ENCODE measurements at places on chromosomes 3 and 15.

GRCh38 chr3:150729682-150730360 lies 26.1 kb upstream of the ERICH6 start:
- DNase-seq, result no peak

DNA sequence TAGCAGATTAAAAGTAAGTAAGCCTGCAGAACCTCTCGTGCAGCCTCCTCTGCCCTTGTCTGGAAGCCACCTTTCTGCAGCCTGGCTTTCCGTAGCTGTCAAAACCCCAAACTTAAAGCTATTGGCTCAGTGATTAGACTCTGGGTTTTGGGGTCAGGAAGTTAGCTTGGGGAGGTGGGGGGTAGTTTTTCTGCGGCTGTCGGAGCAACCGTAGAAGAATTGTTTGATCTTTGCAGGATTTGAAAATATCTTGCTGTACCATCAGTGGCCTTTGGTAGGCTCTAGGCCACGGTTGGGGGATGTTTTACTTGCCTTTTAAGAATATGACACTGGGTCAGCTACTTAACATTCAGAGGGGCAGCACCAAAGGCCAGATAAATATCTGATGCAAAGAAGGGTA lies 88.4 kb upstream of the RASGRP1 start:
- DNase-seq, result no peak

DNA sequence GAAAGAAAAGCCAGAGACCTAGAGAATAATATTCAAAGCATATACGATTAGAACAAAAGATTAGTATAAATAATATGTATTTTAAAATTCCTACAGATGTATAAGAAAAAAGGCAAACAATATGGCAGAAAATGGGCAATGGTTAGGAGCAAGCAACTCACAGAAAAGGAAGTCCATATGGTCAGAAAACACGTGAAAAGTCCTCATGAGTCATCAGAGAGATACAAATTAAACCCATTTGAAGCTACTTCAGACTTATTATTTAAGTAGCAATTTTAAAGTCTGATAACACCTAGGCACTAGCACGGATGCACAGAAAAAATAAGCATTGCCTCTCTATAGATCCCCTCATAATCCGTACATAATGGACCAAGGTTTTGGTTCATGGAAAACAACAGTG lies 25.6 kb downstream of the SLC7A14 start:
- DNase-seq, result no peak

GRCh38 chr3:20344400-20344959 lies 158.5 kb upstream of the SGO1 start:
- no peak for DNase-seq

DNA sequence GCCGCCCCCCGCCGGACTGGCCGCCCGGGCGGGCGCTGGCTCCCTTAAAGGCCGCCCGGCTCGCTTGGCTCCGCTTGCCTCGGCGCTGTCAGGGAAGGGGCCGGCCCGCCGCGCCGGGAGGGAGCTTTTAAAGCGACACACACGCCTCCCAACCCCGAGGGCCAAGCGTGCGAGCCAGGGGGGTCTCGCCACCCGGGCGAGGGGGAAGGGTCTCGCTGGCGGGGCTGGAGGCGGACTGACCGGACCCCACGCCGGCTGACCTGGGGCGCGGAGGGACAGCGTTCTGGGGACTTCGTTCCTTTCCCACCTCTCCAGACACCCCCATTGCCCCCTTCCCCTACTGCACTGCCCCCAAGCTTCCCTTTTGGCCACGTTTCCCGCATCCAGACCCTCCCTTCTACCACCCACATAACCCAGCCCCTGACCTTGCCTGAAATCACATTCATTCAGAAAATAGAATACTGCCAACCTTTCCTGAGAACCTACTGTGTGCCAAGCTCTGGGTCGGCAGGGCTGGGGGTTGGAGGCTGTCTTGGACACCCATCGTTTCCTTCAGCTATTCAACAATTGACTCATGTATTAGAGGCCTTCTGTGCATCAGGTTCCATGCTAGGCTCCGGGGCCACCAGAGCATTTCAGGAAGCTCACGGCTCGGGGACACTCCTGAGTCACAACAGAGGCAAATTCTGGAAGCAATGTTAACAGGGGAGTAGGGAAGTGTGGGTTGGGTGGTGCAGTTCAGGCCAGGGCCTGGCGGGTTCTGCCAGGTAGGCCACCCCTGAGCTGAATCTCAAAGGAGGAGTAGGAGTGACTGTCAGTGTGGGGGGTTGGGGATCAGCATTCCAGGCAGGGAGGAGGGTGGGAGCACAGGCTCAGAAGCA lies at the start of gene INSYN1:
TSS of gene INSYN1 (minus strand) at position 102 of the 881 bp plus-strand sequence. CDS start 2,221 bp downstream, outside the sequence.
- no peak for DNase-seq

DNA sequence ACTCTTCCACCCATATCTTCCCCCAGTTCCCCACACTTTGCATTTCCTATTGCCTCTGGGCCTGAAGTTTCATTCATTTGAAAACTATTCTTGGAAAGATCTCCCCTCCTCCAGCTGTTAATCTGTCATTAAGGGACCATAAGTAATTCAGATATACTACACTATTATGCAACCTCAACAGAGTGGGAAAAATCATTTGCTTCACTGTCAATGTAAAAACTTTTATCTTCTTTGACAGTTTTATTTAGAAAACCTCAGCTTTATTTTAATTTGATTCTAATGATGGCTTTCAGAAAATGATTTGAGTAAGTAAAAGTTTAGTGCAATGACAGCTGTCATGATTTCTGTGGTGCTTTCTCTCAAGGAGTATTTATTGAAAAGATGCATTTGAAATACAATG lies 435.3 kb upstream of the KCNMB2 start:
- DNase-seq, result no peak

- DNase-seq, result no peak
Observed at GRCh38 chr3:58122936-58123700, 87.7 kb downstream of the DNASE1L3 start.

- DNase-seq, result no peak
Observed at GRCh38 chr15:66236806-66237375, 16.7 kb downstream of the MEGF11 start.

DNA sequence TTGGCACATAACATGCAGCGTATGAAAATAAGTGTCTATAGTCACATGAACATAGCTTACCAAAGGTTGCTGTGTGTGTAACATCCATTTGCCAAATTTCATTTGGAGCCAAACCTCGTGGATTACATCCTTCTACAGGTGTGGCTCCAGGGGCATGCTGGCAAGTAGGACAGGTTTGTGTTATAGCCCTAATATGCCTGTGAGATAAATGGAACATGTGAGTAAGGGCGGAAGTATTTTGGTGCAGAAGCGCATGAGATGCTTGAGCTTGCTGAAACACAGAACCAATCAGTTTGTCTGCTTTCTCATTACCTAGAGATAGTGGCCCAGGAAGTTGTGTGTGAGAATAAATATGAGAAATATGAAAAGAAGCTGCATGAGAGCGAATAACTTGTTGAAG lies 21.8 kb upstream of the XCR1 start:
- no peak for DNase-seq

GRCh38 chr3:118978393-118978758 lies 56.3 kb downstream of the IGSF11 start:
- no peak for DNase-seq

GRCh38 chr3:67327582-67327981 lies 326.8 kb downstream of the SUCLG2 start:
- DNase-seq, result no peak

DNA sequence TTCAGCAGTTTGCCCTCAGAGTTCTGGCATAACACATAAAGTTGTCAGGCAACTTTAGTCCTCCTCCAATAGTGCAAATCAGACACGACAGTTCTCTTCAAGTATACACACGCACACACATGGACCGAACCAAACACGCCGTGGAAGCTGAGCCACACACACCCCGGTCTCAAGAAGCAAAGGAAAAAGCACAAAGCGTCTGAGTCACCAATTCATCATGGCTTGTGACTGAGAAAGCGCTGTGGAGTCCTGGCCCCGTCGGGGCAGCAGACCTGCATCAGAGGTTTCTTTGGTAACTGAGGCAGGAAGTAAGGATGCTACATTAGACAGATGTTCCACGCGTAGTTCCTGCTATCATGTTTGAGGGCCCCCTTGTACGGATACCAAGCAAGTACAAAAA lies 85.7 kb downstream of the VGLL4 start:
- DNase-seq, result peak; percentile 8

DNA sequence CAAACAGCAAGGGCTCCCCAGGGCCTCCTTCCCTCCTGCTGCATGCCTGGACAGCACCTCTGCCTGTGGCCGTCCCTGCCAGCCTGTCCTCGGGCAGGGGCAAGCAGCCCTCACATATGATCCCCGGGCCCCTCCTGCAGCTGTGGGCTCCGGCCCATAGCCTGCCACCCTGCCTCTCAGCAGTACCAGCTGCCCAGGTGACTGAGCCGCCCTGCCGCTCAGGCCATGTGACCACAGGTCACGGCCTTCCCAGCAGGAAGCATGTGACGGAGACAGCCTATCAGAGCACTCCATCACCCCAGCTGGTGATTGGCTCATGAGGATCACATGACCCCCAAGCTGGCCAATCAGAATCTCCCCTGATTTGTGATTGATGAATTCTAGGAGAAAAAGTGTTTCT lies 23.9 kb downstream of the ALDH1L1 start:
- DNase-seq, result no peak

DNA sequence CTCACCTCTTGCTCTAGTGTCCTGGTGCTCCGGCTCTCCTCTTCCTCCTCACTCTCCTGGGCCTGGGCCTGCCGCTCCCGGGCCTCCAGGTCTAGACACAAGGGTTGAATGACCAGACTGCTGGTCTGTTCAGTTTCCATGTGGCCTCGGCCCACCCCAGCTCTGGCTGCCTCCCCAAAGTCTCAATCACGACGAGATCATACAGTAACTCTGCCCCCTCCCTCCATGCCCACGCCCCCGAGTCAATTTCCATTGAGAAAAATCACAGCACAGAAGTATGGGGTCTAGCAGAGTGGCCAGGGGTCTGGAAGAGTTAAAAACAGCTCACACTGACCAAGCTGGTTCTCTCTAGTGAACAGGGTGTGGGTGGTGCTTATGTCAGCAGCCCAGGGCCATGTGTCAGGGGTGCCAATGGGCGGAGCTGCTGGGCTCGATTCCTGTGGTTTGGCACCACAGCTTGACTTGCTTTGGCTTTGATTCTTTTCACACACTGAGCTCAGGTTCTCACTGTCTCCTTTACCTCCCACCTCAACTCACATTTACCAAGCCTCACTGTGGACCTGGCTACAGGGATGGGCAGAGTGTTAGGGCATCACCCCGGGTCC lies 6.9 kb downstream of the C15orf62 start:
- DNase-seq, result no peak

GRCh38 chr3:123161167-123161566 lies 40.6 kb upstream of the SEC22A start:
- no peak for DNase-seq

DNA sequence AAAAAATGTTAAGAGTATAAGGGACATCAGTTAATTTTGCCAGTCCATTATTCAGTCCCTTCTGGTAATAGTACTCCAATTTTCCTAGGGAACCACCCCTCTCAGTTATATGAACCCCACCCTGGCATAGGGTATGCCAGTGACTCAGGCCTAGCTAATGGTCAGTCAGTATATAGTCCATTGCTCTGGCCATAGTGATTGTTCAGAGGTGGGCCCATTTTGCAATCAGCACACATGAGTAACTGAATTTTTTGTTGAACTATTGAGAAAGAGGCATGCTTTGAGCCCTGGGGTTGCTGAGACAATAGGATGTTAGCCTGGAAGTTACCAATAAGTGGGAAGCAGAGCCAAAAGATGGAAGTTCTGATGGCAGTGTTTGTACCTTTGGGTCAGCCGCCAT lies 4.1 kb downstream of the LRCH3 start:
- no peak for DNase-seq

GRCh38 chr3:123586968-123587367 lies 2.1 kb upstream of the HACD2 start:
- no peak for DNase-seq

- DNase-seq, result no peak
Observed at GRCh38 chr3:35641920-35642527, 2.7 kb downstream of the ARPP21 start.

- DNase-seq, result no peak
Observed at GRCh38 chr15:80182611-80183261, 29.9 kb downstream of the FAH start.

Measured in stimulated activated CD4-positive, alpha-beta T cell treated with anti-CD3 and anti-CD28 coated beads, Interleukin-4, amount 100 ng/mL, for 48 hours (primary cell).